ENCODE measurements at places on chromosomes 12 and 14.

DNA sequence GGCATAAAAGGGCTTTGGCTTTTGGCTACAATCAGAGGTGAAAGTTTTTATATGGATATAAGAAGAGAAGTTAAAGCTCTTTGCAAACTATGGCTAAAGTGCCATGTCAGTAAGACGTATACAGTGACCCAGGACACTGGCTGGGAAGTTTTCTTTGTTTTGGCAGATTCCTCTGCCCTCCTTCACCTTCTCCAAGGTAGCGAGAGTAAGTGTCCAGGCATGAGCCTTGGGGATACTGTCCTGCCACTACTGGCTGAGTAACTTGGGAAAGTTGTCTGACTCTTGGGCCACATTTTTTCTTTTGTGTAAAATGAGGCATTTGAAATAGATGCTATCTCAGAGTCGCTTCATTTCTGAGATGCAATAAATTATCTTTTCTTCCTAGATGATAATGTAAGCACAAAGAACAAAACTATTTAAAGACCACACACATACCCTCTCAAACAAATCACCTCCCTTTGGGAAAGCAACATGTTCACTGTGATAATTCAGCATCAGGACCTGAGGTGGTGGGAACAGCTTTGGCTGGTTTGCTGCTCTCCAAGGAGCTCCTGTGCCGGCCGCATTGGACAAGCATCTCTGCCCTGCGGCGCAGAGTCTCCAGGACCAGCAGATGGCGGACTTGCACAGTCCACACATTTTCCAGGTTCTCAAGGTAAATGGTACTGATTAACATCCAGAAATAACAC is 106.3 kb downstream of the PTCSC3 start:
- DNase-seq: peak; percentile 63

- no peak for DNase-seq
Observed at GRCh38 chr14:24892497-24893051, 157.4 kb downstream of the STXBP6 start.

- peak; percentile 52 for DNase-seq
Observed at GRCh38 chr12:4091016-4091743, 182.4 kb upstream of the CCND2 start.

DNA sequence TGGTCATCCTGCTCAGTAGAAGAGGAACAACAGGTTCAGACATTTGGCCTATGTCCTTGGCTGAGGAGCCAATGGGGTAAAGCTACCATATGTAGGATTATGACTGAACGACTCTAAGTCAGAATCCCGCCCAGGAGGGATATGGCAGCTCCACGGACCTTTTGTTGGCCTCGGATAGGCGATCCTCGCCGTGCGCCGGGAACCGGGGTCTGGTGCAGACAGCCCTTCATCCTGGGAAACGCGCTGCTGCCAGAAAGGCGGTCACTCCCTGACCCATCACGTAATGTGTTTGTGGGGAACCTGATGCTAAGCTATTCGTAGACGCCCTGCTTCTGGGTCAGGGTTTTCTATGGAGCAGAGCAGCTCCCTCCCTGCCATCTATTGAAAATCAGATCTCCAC is 178.9 kb upstream of the ALG10B start:
- no peak for DNase-seq

DNA sequence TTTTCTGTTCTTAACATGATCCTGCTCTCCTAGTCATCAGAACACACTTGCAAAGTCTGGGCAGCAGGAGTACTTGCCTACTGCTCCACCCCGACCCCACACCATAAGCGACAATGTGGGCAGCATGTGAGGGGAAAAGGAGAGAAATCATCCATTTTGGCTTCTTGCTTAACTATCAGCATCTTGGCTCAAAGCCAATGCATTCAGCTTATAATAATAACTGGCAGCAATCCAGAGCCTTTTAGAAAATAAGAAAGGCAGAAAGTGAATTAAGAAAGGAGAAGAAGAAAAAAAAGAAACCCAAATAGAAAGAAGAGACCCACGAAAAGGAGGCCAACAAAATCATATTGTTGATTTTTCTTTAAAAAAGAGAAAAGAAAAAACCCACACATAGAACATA is 930.8 kb downstream of the BCL11B start:
- no peak for DNase-seq
